ENCODE measurements at places on chromosomes 5 and 9.

DNA sequence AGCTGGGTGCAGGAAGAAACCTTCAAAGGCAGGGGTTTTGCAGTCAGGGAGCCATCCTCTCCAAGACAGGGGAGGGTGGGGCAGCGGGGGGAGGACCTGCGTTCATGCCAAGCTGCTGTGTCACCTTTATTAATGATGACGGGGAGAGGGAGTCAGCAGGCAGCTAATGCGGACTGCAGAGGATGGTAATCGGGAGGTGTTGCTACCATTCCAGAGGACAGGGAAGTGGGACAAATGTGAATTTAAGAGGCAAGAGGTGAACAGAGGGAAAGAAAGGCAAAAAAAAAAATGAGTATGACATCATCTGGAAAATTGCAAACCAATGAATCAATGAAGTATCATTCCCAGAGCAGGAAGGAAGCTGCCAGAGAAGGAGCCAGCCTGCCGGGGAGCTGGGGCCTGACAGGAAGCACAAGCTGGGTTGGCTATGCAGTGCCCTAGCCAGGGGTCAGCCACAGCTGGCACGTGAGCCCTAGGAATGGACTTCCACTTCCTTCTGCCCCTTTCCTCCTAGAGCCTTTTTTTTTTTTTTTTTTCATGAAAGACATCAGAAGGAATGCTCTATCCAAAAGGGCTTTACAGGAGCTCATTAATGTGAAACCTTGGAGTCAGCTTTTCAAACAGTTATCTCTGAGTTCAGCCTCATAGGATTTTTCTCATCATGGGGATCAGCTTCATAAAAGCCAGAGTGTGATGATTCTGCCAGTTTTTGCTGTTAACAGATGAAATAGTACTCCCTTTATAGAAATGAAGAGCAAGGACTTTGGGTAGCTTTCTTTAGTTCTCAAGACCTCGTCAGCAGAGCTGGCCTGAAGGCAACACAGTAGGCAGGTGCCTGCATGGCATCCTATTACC lies 9.2 kb downstream of the INSYN2B start:
- no peak for DNase-seq

DNA sequence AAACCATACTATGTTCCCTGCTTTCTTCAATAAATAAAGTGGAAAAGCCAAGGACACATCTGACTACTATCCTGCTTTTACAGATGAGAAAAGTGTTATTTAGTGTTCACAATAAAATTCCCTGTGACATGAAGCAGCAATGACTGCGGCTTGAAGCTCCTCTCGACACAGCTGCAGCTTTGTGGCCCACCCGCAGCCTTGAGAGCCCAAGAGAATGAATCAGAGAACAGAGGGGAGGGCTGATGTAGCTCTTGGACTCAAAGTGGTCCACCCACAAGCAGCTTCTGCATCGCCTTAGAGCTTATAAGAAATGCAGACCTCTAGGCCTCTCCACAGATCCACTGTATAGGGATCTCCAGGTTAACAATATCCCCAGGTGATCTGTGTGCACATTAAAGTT lies 181.3 kb upstream of the GNA14 start:
- no peak for DNase-seq

DNA sequence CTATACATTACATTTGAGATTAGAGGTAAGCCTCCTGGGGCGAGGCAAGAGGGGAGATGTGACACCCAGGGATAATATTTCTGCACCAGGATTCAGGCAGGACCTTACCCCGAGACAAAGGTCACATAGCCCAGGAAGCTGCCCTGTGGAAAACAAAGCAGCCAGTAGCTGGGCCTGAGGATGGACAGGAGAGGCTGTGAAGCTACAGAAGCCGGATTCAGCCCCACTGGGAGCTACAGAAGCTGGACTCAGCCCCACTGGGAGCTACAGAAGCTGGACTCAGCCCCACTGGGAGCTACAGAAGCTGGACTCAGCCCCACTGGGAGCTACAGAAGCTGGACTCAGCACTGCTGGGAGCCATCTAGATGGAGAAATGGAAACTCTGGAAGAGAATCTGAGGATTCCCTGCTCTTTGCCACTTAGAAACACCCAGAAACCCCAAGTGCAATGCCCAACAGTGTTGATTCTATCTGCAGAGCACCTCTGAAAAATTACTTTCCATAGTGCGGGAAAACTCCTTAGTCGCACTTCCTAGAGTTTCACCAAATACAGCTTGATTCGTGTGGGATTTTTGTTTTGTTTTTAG lies 46.5 kb upstream of the ZFR start:
- no peak for DNase-seq

DNA sequence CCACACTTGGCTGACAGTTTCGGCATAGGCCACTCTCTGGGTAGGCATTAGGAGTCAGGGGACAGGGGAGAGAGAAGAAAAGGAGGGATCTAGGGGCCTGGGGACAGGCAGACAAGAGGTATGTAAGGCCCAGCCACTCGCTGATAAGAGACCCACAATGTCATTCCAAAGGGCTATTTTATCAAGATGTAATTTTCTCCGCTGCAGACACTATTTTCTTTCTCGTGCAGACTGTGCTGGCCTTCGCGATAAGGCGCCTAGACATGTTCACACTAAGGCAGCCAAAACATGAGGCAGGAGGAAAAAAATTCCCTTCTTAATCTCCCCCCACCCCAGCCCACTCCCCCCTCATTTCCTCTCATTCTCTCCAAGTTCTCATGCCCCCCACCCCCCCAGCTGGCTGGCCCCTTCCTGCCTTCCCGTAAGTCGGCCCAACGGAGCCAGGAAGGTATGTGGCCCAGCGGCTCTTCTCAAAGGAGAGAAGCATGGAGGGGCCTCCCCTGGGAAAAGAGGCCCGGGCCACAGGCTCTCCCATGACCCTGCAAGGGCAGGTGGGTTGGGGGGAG lies 44.9 kb upstream of the SYNPO start:
- no peak for DNase-seq

GRCh38 chr5:158060212-158060611 lies 201.3 kb upstream of the CLINT1 start:
- DNase-seq, result no peak

DNA sequence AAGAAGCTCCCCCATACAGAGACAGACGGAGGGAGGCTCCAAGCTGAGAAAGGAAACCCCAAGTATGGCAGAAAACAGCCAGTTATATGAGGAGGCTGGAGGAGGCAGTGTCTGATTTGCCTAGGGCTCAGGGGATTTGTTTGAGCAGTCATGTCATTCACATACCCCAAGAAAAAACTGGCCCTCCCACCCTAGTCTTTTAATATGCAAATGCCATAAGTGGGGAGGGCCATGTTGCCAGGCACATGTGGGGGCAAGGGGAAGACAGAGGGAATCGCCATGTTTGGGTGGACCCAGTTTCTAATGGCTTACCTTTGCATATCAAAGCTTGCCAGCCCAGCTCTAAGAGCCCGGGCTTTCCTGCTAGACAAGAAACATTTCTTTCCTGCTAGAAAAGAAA lies 1163.8 kb downstream of the TAF11L14 start:
- no peak for DNase-seq

DNA sequence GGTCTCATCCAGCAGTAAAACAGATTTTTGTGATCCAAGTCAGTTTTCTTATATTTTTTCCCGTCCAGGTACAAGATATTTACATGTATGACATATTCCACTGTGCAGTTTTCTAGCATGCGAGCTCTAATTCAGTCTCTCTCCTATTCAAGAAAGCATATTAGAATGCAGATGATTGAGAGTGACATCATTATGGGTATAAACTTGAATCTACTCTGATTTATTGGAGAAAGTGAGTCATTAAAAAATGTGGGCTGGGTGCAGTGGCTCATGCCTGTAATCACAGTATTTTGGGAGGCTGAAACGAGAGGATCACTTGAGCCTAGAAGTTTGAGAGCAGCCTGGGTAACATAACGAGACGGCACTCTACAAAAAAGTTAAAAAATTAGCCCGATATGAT lies 6.2 kb downstream of the FER start:
- no peak for DNase-seq

DNA sequence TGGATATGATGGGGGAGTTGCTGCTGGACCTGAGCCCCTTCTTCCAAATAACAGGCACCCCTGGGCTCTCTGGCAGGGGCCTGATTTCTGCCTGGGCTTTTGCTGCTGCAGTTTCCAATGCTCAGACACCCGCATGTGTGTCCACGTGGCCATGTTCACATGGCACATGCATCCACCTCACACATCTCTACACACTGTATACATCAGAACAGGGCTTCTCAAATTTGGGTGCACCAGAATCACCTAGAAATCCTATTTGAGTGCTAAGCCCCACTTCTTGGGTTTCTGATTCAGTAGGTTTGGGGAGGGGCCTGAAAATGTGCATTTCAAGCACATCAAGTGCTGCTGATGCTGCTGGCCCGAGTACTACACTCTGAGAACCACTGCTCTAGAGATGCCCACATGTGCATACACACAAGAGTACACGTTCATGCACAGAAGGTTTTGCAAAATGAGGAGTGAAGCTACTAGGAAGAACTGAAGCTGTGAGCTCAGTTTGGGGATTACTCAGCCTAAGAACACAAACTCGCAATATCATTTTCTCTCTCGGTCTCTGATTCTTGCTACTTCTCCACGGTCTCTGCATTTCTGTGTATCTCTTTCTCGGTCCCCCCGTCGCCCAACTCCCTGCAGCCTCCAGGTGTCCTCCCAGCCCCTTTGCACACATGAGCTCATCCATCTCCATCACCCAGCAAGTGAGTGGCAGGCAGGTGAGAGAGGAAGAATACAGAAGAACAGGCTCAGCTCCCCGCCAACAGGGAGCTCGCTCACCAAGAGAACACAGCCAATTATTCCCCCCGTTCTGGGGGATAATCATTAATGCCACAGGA lies 97.0 kb downstream of the PCDH1 start:
- no peak for DNase-seq

- DNase-seq, result no peak
Measured at GRCh38 chr9:93261281-93261680, 77.3 kb downstream of the WNK2 start.

DNA sequence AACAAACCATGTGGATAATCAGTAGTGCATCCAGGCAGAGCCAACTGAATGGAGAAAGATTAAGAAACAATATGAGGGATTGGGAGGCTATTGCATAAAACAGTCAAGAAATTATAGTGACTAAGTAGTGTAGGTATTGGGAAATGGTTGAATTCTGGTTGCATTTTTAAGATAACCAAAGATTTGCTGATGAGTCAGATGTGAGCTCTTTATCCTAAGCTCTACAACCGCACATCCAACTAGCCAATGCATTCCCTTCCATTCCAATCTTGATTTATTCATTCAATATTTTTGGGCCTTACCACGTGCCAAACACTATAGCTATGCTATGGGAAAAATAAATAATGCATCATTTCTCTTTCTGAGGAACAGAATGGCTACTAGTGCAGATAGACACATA lies 524.5 kb upstream of the RGMB start:
- no peak for DNase-seq

GRCh38 chr9:133557581-133557980 lies 23.1 kb downstream of the ADAMTSL2 start:
- no peak for DNase-seq

DNA sequence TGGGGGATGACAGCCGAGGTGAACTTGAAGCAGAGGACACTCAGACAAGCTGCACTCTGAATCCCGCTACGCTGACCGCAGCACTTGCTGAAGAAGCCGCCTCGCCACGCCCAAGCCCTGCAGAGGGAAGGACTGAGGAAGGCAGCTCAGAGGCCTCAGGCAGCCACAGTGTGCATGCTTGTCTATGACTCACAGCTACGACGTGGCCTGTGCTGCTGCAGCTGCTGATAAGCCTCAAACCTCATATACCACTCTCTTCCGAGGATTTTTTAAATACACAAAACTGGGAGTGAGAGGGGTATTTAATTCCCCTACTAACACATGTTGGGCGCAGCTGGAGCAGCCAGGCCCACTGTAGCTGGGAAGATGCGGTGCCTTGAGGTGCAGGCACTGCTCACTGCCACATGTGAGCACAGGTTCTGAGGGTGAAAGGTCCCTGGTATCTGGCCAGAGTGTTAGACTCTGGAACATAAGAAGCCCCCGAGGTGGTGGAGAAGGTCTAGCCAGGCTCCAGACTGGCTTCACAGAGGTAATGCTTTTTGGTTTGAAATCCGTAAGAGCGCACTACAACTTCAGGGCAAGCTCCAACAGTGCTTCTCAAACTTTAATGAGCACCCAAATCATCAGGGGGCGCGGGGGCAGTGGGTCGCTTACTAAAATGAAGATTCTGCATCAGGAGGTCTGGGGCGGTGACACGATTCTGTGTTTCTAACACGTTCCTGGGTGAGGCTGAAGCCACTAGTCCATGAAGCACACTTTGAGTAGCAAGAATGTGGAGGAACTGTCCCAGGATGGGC lies 196.8 kb downstream of the AUH start:
- peak; percentile 87 for DNase-seq

- DNase-seq, result no peak
Measured at GRCh38 chr5:107937651-107938355, 267.1 kb upstream of the EFNA5 start.

DNA sequence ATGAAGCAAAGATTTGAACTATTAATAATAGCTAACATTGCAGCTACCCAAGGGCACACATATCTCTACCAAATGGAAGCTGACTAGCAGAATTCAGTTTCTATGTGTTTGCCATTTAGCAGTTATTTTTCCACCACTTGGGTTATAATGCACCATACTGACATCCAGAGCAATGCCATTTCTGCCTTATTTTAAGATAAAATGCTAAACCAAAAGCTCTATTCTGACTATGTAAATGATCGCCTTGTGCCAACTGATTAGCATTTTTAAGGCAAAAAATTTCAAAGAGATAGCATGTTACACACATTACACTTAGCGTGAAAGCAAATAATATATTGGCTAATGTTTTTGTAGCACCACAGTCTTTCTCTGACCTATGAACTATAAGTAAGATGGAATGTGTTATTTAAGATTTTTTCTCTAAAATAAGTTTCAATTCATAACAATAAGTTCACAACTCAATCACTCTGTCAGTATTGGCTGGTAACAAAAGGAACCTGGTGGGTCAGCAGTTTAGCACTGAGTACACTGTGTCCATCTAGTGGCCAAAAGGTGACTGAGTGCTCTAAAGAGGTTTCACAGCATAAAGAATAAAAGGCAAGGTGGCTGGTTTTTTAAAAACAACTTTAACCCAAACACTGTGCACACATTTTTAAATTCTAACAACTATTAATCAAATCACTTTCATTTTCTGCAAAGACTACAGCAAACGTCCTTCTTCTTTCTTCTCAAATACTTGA lies 443.5 kb downstream of the PDE4D start:
- DNase-seq, result no peak

DNA sequence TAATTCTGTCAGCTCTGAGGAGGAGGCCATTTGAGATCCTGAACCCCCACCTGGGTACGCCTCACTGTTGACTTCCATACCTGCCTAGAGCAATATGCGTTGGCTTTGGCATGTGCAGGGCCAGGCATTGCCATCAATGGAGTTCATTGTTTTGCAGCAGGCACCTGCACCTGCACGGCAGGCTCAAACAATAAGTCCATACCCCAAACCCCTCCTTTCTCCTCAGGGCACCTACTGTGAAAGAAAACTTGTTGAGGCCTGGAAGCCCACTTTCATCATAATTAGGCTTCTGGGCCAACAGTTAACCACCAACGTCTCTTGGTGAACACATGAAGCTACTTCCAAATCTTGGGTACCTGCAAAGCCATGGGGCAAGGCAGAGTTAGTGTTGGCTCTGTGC lies 238.7 kb downstream of the NFIB start:
- DNase-seq, result no peak
